Stimulated activated CD4-positive, alpha-beta T cell treated with anti-CD3 and anti-CD28 coated beads, Interleukin-4, amount 100 ng/mL, for 48 hours (primary cell): ENCODE measurements at places on chromosomes 6 and 20.

- no peak for DNase-seq
These were observed 133.7 kb downstream of the PXDC1 start for GRCh38 chr6:3617681-3618311.

DNA sequence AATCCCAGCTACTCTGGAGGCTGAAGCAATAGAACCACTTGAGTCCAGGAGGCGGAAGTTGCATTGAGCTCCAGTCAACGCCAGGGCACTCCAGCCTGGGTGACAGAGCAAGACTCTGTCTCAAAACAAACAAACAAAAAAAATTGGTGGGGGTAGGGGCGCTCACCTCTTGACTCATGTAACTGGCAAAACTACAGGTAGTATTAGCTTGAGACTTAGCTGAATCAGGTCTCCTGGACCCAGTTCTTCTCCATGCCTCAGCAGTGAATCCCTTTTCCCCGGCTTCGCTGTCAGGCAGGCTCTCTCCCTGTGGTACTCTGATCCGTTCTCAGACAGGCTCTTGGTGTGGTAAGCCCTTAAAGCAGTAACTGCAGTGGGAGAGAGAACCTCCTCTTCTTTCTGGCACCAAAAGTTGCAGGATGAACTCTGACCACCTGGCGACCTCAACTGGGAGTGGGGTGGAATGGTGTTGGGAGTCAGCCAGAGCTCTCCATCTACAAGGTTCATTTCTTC, 12.9 kb downstream of the SLC9A8 start:
- DNase-seq, result no peak

- no peak for DNase-seq
These were observed 7.1 kb downstream of the RREB1 start for GRCh38 chr6:7114744-7115458.

GRCh38 chr6:137767911-137768690, 99.0 kb upstream of the TNFAIP3 start:
- DNase-seq, result no peak

DNA sequence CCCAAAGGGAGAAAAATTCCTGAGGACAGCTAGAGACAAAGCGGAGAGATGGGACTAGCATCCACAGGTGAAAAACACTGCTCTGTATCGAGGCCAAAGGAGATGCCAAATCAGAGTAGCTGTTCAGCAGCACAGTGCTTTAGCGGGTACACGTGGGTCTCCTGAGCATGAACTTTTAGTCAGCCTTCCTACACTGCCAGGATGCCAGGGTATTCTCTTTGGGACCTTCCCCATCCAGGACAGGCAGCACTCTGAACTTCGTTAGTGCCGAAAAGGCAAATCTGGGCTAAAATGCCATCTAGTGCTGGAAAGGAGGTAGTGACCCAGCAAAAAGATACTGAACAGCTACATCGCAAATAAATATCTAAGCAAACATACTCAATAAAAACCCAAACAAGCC, 64.9 kb downstream of the C6orf58 start:
- DNase-seq, result no peak

DNA sequence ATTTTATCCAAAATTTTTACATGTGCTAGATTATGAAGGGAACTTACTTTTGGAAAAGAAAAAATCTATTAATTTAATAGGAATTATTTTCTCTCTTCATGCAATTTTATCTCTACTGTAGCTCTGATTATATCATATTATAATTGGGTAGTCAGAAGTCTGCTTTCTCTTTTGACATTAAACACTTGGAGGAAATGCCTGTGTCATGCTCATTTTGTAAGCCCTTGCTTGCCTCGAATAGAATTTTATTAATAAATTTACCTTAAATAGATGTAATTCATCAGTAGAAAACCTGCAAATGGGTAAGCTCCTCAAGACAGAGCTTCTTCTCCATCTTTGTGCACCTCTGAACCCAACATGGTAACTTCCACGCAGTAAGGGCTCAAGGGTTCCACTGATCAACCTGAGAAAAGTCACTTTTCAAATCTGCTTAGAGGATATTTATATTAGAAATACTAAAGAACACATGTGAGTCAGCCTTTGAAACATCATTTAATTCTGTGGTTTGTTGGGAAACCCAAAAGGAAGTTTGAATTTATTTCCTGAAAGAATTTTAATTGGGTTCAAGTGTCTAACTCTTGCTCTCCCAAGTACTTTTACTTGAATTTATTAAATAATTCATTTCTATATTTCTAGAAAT, 266.0 kb downstream of the ALDH8A1 start:
- DNase-seq, result no peak

GRCh38 chr6:133114973-133115372, 126.2 kb upstream of the EYA4 start:
- no peak for DNase-seq
